Astrocyte (in vitro differentiated cells and primary cell): ENCODE measurements at places on chromosomes 6 and 20.

- DNase-seq, result no peak
Observed at GRCh38 chr20:51438136-51438535, 104.4 kb downstream of the NFATC2 start.

DNA sequence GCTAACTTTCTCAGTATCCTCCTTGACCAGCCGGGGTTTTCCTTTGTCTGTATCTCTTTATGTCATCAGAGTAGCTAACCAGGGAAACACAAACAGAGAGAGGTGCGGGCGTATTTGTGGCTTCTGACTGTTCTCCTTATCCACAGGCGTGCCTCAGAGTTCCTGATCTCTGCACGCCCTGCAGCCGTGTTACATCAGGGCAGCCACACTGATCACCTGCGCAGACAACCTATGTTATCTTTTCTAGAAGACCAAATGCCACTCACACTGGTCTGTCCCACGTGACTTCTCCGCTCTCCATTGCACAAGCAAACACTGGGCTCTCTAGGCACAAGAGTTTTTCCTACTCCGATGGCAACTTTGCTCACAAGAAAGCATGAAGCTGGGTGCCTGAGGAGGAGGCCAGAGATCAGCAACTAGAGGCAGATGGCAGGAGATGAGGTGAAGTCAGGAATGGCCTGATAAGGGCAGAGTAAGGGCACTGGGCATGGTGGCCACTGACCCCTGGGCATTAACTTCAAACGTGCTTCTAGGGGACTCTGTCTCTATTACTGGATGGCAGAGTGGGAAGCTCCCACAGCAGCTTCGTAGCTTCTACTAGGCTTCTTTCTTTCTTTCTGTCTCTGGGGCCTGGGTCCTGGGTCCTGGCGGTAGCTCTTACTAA, 4.5 kb downstream of the PDE10A start:
- no peak for DNase-seq

DNA sequence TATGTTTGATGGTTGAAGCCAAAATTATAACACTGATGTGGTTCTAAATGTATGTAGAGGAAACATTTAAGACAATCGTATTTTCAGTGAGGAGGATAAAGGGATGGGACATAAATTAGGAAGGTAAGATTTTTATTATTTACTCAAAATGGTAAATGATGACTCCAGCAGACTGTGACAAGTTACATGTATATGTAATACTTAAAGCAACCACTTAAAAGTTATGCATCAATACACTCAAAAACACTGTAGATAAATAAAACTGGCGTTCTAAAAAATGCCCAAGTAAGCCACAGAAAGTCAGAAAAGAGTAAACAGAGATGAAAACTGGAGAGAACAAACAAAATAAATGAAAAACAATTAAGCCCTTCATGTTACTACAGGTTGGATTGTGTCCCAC, 18.7 kb downstream of the HLA-DMB start:
- no peak for DNase-seq

GRCh38 chr20:17613328-17614175, 43.7 kb downstream of the DSTN start:
- no peak for DNase-seq

DNA sequence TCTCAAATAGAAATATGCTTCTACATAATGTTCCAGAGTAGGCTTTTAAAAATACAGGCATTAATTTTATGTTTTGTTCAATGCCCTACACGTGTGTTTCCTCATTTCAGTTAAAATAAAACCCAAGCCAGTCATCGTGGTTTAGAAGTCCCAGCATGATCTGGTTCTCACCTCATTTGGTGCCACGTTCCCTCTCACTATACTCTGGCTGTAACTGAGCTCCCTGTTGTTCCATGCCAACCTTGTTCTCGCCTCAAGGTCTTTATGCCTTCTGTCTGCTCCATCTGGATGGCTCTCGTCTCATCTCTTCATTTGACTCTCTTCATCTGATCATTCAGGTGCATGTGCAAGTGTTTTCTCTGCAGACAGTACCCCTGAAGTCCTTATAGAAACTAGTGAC, 32.6 kb downstream of the HDGFL1 start:
- no peak for DNase-seq

DNA sequence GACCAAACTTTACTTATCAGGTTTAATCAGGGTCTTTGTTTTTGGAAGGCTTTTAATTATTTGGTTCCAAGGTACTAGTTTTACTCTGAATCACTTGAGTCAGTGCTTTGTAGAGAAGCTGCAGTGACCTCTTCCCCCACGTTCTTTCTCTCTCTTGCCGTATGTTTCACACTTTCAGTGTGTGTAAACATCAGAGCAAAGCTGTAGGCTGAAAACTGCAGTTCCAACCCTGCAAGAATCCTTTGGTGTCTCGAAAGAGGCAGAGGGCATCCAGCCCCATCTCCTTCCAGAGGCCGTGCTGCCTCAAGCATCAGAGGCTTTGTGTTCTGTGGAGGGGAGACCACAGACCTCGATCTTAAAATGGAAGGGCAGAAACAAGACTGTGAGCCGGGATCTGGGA, 42.1 kb downstream of the CFAP61 start:
- no peak for DNase-seq

DNA sequence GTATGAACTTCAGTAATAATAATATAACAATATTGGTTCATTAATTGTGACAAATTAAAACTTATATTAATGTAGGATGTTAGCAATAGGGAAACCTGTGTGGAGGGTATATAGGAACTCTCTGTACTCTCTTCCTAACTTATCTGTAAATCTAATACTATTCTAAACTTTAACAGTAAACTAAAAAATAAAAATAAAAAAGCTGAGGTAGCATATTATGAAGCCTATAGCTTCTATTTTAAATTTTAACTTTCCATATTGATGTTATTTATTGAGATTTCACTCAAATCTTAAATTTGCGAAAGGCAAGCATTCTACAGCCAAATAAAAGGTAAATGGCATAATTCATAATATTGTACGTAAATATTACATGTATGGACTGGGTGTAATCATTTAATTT, 326.4 kb downstream of the MEI4 start:
- DNase-seq, result no peak

DNA sequence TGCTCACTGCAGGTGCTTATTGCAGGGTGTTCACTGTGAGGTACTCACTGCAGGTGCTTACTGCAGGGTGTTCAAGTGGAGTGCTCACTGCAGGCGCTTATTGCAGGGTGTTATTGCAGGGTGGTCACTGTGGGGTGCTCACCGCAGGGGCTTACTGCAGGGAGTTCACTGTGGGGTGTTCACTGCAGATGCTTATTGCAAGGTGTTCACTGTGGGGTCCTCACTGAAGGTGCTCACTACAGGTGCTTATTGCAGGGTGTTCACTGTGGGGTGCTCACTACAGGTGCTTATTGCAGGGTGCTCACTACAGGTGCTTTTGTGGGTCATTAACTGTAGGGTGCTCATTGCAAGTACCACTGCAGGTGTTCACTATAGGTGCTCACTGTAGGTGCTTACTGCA, 20.2 kb downstream of the APMAP start:
- no peak for DNase-seq

- DNase-seq, result no peak
Observed at GRCh38 chr6:21747441-21747840, 153.9 kb downstream of the SOX4 start.

DNA sequence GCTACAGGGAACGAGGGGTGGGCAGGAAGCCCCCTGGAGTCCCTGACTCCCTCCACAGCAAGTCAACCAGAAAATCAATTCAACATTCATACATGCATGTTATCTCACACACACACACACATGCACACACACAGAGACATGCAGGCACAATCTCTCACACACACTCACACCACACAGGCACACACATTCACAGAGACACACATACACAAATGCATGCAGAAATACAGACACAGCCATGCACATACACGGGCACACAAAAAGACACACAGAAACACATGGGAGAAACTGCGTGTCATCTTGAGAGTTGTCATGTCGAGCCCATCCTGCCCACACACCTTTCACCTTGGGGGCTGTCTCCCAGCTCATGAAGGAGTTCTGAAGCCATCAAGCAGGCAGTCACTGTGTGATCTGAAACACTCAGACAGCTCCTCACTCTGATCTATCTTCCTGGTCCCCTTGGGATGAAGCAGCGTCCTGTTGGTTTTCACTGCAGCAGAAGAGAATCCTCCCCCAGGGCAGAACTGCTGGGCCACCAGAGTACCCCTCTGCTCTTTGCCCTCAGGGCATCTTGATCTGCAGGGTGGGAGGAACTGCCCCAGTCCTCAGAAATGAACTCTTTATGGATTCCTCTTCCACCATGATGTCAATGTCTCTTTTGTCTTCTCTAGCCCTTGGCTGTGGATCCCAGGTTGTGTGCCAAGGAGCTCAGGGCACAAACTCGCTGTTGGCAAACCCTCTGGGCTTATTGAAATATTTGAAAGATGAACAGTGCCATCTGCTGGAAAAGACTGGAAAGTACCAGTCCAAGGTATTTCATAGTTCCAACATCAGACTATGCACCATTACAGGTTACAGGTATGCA, 8.8 kb downstream of the RAET1L start:
- peak; percentile 20 for DNase-seq

DNA sequence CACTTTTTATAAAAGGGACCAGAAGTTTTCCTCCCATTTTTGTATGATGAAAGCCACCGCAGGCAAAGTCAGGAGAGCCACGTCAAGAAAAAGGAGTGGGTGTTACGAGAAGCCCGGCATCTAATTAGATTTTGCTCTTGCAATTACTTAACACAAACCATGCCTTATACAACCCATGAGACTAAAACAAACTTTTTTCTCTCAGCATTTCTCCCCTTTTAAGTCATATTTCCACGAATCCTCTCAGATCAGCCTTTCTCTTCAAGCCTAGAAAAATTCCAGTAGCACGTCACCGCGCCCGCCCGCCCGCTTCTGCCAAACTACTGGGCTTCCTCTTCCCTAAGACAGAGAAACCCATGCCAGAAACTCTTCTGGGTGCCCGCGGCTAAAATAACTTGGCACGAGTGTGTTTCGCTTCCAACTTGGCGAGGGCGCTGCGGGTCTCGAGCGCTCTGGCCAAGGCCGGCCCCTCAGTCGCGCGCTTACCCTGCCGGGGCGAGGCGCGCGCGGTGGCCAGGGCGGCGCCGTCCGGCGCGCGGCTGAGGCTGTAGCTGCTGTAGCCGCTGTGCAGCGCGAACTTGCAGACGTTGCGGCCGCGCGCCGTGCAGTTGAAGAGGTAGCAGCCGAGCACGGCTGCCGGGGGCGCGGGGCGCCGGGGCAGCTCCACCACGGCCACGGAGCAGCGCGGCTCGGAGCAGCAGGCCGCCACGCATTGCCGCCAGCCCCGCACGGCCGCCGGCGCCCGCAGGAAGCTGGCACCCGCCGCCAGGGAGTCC, 1.0 kb downstream of the LRP11 start:
- DNase-seq, result peak; percentile 53

- DNase-seq, result no peak
Observed at GRCh38 chr6:4372866-4373265, 237.5 kb upstream of the ECI2 start.

GRCh38 chr6:107237992-107238660, 122.8 kb upstream of the BEND3 start:
- DNase-seq, result peak; percentile 55

DNA sequence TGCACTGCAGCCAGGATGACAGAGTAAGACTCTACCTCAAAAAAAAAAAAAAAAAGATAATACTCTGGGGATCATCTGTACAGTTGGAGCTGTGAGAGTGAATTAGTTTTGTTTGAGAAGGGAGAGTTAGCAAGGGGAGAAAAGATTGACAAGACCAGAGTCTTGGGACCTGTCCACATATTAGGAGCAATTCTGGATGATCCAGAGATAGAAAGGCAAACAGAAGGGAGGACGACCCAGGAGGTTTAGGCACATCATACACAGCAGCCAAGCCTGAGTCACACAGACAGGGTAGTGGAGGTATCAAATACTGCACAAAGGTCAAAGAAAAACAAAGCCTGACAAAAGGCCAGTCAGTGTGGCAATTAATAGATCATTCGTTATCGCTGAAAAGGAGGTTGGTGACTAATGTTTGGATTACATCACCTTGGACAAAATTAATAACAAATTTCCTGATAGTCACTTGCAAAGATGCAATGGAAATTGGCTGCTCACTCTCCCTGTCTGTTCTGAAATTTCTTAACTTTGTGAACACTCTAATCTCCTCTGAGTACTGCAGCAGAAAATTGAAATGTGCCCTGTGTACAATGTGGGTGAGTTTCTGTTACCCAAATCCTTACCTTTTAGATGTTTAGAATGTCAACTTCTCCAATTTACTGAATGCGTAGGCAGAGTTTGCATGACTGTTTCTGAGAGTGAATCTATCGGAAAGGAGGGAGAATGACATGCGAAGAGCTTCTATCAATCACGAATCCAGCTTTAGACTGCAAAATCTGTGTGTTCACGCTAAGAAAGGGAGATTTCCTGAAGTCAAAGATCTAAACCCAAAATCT, 105.4 kb downstream of the TSHZ2 start:
- peak; percentile 92 for DNase-seq

DNA sequence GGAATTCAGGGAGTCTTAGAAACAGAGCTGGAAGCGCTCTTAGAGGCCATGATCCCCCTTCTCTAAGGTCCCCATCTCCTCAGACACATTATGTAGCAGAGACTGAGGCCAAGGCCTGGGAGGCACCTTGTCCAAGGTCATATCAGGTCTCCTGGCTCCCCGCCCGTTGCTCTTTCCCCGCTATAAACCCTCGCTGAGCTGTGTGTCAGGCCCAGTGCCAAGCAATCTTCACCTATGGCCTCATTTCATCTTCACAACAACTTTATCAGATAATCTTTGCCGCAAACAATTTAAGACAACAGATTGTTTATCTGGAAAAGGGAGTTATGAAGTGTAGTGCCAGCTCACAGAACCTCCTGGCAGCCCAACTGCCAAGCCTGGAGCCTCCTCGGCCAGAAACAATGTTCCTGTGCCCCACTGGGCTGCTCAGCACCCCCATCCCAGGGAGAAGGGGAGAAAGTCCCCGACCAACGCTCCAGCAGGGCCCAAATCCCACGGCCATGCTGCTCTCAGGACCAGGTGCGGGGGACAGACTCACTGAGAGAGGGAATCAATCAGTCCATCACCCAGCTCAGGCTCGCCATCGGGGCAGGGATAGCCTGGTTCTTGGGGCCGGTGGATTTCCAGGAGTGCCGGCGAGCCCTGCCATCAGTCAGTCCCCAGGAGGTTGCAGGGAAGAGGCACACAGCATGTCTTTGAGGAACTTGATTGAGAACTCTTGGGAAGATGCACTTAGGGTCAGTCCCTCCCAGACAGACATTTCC, 16.9 kb upstream of the FANCE start:
- no peak for DNase-seq
